ENCODE measurements at places on chromosomes 6 and 20.

GRCh38 chr20:51700809-51701285, 67.3 kb downstream of the ATP9A start:
- no peak for DNase-seq

GRCh38 chr20:36745234-36745926, 510 bp downstream of the NDRG3 start:
- DNase-seq = no peak

DNA sequence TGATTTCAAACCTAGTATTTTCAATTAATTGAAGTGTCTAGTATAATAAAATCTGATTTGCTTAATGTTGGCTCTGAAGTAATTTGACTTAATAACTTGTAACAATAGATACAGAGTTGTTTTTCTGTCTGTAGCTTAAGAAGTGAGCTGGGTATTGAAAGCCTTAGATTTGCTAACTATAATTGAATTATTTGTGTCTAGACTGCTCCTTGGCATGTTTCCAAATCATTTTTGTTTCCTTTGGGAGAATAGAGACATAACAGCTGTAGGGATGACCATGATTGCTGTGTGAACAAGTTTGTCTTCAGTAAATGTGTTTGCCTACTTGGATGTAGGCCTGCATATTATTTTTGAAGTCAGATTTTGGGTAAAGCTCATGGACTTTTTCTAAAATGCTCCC, 115.4 kb downstream of the SCAF8 start:
- no peak for DNase-seq

DNA sequence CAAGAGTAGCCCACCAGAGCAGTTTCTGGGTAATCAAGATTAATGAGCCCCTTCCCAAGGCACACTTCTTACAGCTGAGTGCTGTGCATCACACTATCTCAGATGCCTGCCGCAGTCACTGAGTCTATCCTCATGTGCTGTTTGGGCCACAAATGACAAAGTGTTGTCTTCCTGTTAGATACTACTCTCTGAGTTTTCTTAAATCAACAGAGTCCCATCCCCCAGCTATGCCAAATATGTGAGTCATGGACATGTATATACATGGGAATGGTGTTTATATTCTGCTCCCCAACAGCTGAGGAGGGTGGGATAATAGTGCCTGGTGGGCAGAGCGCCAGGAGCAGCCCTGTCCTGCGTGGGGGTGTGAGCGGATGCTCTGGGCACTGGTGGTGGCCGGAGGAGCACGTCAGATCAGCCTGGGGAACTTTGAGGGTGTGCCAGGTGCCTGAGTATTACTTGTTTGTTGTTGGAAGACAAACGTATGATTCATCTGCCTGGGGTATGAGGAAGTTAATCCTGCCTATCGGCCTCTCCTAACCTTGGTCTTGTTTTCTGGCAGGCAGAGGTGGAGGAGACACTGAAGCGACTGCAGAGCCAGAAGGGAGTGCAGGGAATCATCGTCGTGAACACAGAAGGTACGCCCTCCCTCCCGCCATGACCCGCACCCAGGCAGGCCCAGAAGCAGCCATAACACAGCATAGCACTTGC, 9.6 kb downstream of the DYNLRB1 start:
- no peak for DNase-seq

DNA sequence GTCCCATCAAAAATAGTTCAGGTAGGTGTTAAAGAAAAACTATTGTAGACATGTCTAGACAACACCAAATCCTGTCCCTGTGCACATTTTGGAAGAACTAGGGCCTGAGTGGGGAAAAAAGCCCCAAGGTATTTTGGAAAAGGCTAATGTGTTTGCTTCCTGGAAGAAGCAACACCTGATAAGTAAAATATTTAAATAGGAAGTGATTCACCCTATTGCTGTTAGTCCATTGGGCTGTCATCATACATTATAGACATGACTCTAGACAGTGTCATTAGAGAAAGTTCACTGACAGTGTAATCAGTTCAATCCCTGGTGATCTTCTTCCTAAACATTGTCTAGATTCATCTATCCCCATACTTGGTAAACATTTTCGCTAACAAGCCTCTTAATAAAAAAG, 465.3 kb downstream of the CBLN4 start:
- DNase-seq = no peak

All from activated naive CD4-positive, alpha-beta T cell (primary cell).